ENCODE measurements at places on chromosomes 7 and 10.

GRCh38 chr10:33559105-33559504 lies 224.6 kb upstream of the NRP1 start:
- DNase-seq: no peak

GRCh38 chr10:36675458-36675880 lies 449.9 kb upstream of the ANKRD30A start:
- DNase-seq: no peak

DNA sequence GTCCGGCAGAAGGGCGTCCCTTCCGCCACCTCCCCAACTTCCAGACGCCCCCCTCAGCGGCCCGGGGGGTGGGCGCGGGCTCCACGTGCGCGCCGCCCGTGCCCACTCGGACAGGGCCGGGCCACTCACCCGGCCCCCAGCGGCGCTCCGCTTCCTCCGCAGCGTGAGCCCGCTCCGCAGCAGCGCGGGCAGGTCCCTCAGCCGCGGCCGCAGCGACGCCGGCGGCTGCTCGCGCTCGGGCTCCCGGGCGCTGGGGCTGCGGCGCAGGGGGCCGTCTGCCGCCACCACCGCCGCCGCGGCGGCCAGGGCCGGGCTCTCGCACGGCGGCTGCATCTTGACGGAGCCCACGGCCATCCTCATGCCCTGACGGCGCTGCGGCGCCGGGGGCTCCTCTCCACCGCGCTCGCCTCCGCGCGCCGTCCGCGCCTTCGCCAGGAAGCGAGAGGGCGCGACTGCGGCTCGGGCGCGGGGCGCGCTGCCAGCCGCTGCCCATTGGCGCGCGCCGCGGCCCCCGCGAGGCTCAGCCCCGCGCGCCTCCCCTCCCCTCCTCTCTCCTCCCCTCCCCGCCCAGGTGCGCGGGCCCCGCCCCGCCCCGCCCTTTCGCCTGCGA lies at the start of gene RAPGEF5:
TSS of gene RAPGEF5 (minus strand) at position 454 of the 610 bp plus-strand sequence. CDS start at position 360, 94 bp downstream.
- no peak for DNase-seq

- DNase-seq: no peak
These were observed 35.5 kb downstream of the ADGRA1 start for GRCh38 chr10:133123050-133123745.

- no peak for DNase-seq
These were observed 106.4 kb upstream of the ARMC3 start for GRCh38 chr10:22821501-22821900.

GRCh38 chr10:2980791-2981360 lies 86.5 kb upstream of the PFKP start:
- no peak for DNase-seq

DNA sequence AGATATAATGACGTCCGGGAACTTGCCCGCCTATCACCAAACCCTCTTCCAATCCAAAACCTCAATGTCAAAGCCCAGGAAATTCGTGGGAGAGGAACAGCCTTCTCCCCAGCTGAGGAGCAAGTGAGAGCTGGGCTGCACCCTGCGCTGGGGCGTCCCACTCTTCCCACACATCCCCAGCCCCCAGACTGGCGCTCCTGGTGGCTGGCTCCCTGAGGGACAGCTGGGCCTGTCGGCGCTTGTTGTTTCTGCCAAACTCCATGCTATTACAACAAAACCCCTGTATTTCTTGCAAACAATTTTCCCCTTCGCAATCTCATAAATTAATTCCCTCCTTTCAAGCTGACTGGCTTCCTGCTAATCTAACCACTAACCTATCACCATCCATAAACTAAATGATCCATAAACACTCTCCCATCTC lies 53.0 kb downstream of the GRID1 start:
- no peak for DNase-seq

GRCh38 chr7:53050433-53050832 lies 15.0 kb downstream of the POM121L12 start:
- no peak for DNase-seq

- DNase-seq: no peak
These were observed 170.9 kb upstream of the AOAH start for GRCh38 chr7:36895192-36895591.

- no peak for DNase-seq
These were observed 39.2 kb downstream of the AIFM2 start for GRCh38 chr10:70093335-70093944.
